ENCODE measurements at places on chromosomes 11 and 22. TPM values are rescaled to one million over a fixed set of nuclear protein-coding genes. Genes with fewer than 3 reads are reported as not detected.

GRCh38 chr11:113255096-113255495 lies 59.3 kb upstream of the TTC12 start:
- no peak for DNase-seq

DNA sequence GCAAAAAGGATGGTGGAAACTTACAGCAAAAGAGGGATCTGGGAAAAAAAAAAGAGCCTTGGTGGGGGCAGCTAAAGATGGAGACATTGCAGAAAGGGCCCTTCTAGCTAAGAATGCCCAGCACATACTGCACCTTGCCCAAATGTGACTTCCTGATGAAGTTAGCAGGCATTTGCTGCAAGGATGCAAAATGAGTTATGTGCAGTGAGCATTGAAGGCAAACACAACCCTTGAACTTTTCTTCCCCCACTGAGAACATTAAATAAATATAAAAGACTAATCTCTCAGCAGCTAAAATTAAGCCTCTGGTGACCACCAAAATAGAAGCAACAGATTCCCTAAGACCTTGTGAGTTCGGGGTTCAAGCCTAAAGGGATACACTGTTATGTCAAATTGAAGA lies 129.9 kb downstream of the ARL14EP start:
- DNase-seq, result no peak

GRCh38 chr11:117505285-117505970 lies 177.8 kb downstream of the CEP164 start:
- no peak for DNase-seq

DNA sequence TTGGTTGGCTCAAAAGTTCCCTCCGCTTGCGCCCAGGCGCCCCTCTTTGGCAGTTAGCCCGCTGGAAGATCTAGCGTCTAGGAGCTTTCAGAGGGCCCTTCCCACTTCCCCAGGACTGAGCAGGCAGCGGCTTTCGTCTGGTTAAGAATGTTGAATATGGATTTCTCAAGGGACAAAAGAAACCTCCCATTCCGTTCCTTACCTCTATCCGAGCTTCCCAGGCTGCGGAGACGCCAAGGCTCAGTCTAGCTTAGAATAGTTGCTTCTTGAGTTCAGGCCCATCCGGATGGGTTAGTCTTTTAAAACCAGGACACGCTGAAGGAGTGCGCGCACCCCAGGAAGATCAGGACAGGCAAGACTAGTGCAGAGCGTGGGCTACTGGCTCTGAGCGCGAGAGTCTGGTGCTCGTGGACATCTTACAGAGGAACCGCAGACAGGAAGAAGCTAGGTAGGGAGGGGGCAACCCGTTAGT lies 1.6 kb downstream of the NELL1 start:
- DNase-seq, result no peak

OR52B6 gene
- not detected for total RNA-seq

DNA sequence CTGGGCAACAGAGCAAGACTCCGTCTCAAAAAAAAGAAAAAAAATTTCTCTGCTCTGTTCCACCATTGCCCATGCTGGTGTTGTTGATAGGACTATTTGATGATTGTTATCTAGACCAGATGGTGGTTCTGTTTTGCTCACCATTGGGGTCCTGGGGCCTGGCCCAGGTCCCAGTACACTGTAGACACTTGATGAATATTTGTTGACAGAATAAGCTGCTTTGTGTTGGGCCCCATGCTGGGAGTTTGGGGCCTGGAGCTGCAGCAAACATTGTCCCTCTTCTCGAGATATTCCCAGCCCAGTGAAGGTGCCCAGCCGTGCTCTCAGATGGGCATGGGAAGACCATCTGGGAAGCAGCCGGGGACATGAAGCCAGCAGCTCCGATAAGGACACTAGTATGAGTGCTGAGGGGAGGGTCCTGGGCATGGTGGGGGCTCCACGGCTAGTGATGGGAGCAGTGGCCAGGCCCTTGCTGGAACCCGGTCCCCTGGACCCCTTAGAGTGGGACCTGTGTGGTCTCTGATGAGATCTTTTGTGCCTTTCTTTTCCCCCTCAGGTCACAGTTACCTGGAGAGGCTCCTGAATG lies 13.6 kb downstream of the INCENP start:
- DNase-seq, result no peak

DNA sequence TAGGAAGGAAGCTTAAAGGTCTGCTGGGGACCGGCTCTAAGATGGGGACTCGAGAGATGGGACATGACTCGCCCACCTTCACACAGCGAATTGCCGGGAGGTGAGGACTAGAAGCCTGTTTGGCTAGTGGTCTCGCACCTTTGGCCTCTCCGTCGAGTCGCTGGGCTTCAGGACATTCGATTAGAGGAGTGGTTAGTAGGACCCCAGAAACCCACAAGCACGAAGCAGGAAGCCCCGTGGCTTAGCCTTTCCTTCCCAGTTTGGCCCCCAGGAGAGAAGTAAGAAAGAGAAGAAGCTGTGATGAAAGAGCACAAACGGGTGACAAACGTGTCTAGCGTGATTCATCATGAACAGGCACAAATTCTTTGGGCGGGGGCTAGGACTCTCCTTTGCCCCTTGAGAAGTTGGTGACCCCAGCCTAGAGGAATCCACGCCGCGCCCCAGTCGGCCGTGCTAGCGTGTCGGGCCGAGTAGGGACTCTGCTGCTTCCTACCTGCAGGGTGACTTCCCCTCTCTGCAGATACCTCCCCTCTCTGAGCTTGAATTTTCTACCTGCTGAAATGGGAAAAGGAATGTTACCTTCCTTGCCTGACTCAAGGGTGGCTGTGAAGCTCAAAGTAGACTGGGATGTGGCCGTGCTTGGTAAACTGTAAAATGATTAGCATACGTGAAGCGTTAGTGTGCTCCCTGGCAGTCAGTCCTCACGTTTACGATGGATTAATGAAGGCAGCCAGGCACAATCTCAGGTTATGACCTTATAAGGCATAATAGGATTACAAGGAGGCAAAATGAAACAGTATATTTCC lies 1.1 kb upstream of the ADM start:
- no peak for DNase-seq

GDPD4 gene
- total RNA-seq, result not detected

Measured in upper lobe of right lung (tissue), 1 donor.